ENCODE measurements at places on chromosomes 12 and 14.

DNA sequence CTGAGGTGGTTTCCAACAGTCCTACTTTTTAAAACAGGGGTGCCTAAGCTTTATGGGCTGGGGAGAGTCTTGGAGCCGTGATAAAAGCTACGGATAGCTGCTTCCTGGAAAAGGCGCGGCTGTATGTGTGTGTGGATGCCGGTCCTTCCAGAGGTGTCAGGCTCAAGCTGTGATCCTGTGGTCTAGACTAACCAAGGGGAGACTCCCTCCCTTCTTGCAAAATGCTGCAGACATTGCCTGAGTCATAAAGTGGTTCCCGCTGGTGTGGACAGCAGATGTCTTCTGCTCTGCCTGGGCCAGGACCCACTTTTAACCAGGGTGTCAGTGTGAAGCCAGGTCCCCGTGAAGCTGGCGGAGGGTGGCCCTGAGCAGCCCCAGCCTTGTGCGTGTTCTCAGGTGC lies 37.8 kb downstream of the CCDC92 start:
- no peak for DNase-seq

DNA sequence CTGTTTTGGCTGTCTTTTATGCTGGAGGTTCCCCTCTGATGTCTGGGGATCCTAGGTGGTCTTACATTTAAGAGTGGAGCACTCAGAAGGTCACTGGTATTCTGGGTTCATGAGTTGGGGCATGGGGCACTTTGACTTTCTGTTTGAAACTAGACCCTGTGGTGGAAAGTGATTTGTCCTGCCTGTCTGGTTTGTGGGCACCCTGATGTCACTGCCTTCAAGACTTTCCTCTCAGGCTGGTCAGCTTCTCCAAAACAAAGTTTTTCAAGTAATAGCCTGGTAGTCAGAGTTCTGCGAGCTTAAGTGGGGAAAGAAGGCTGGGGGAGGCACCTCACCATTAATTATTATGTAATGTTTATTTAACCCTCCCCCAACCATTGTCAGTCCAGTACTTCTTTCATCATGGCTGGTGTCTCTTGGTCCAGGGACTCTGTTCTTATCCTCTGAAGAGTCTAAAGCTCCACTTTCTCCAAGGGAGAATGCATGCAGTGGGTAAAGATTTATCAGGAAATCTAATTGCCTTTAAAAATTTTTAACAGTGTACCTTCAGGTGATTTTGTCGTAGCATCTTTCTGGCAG lies 35.3 kb downstream of the ZC3H14 start:
- DNase-seq: no peak

DNA sequence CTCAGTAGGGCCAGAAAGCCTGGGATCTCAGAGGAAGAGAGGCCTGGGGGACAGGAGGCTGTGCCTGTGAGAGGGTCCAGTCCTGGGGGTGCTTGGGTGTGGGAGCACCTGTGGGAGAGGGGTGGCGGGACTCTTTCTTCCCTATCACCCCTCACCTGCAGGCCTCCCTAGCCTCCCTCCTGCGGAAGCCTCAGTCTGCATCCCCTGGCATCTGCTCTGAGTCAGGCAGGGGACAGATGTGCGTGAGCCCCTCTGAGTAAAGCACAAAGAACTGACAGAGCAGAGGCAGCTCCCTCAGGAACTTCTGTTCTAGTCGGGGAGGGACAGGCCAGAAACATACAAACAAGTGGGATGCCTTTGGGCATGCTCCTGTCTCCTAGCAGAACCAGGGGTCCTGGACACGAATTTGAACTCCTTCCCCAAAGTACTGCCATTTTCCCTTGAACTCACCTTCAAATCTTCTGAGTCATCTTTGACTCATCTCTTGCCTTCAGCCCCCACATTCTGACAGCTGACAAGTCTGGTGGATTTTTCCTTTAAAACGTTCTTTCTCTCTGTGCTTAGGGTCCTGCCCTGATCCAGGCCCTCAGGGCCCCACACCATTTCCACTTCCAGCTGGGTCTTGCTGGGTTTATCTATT lies 8.5 kb upstream of the HSP90AA1 start:
- DNase-seq: no peak

GRCh38 chr12:109016978-109017377 lies 3.9 kb downstream of the SVOP start:
- DNase-seq: no peak

GRCh38 chr14:95496690-95497259 lies 19.7 kb downstream of the SYNE3 start:
- no peak for DNase-seq

GRCh38 chr12:45314770-45315169 lies 98.9 kb downstream of the ANO6 start:
- no peak for DNase-seq

- DNase-seq: no peak
Measured at GRCh38 chr14:92441751-92442504, 71.7 kb upstream of the RIN3 start.

GRCh38 chr14:71165121-71166031 lies 258.1 kb downstream of the PCNX1 start:
- DNase-seq: no peak

GRCh38 chr12:106084014-106084671 lies 54.6 kb downstream of the NUAK1 start:
- DNase-seq: no peak

- DNase-seq: peak; percentile 81
Measured at GRCh38 chr12:103799857-103800771, 40.9 kb downstream of the NT5DC3 start.

- no peak for DNase-seq
Measured at GRCh38 chr12:106090591-106091445, 47.9 kb downstream of the NUAK1 start.

GRCh38 chr12:124637581-124637981 lies 70.2 kb upstream of the NCOR2 start:
- DNase-seq: no peak

DNA sequence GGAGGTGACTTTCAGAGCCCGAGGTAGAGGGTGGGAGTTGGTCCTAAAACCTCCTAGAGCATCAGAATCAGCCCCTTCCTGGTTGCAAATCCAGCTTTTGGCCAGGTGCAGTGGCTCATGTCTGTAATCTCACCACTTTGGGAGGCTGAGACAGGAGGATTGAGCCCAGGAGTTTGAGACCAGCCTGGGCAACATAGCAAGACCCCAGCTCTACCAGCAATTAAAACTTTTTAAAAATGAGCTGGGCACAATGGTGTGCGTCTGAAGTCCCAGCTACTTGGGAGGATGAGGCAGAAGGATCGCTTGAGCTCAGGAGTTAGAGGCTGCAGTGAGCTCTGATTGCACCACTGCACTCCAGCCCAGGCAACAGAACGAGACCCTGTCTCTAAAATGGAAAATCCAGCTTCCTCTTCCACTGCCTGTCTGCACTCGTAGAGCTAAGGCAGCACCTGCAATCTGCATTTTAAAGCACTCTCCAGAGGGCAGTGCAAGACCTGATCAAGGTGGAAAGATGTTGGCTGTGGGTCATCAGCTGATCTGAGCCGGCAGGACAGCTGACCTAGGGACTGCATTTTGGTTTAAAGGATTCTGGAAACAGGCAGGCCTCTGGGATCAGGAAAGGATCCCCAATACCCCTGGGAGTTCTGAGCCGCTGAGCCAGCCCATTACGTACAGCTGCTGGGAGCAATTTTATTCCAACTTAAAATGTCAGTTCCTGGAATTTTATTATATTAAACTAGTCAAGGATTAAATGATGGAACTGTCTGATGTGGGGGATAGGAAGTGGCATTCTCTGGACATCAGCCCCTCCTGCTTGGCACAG lies 1.8 kb upstream of the TESC start:
- no peak for DNase-seq

GRCh38 chr12:40921563-40922163 lies 229.4 kb downstream of the CNTN1 start:
- no peak for DNase-seq

GRCh38 chr14:79972230-79972629 lies 239.1 kb downstream of the DIO2 start:
- DNase-seq: no peak

Data from NCI-H1105 (cell line).